ENCODE measurements at places on chromosomes 12 and 14.

DNA sequence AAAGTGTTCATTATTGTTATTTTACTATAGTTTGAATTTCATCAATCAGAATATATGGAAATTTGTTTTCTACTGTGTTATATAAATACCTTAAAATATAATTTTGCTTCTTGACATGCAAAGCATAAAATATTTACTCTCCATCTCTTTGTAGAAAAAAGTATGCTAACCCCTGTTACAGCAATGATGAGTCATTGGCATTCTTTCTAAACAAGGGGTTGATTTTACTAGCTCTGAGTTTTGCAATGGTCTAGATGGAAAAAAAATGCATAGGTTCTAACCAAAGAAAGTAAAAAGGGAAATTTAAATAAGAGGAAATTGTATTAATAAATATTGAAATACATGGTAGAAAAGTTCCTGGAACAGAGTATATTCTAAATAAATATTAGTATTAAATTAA lies 990.2 kb upstream of the ATXN7L3B start:
- DNase-seq: no peak

- DNase-seq: no peak
Measured at GRCh38 chr14:20801726-20802125, 918 bp downstream of the RNASE1 start.

DNA sequence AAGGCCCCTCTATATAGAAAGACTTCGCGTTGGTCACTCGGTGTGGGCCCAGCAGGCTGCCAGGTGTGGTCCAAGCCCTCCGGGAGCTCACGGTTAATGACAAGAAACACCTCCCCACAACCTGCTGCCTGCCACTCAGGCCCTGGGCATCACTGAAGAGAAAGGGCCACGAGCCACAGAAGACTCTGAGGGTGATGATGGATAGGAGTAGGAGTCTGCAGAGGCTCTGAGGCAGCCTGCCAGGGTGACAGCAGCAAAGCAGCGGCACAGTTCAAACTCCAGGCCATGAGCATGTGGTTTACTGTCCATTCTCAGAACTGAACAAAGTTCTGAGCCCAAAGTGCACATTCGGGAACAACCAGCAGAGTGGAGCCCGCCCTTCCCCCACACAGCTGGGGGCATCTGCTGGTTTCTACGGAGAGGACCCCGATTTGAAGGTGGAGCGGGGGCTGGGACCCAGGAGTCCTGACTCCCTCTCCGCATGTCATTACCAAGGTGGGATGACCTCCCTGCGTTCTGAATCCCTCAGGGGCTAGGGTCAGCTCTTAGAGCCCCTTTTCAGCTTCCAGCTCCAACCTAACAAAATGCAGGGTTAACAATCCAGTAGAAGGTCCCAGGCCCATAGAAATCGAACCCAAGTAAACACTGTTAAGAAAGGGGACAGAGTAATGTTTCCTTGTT lies 65.8 kb downstream of the VWF start:
- DNase-seq: no peak

- DNase-seq: no peak
Measured at GRCh38 chr14:105711044-105711620, 184.7 kb downstream of the TMEM121 start.

- DNase-seq: no peak
Measured at GRCh38 chr12:46556105-46556559, 183.6 kb upstream of the SLC38A2 start.

DNA sequence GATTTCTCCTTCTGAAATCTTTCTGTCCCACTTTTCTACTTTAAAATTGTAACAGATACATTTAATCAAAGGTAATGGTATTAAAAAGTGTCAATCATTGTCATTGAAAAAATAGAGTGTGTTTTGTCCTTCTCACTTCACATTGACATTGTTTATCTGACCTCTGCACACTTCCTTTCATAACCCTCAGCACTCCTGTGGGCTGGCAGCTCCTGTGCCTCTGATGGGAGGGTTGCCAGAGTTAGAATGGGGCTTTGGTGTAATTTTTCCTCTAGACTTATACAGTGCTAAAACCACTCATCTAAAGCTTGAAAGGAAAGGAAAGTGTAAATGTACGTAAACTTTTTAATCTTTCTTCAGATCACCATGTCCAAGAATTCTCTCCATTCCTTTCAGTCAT lies 23.7 kb downstream of the KCNA1 start:
- DNase-seq: no peak

GRCh38 chr14:73369428-73369827 lies 88.9 kb downstream of the NUMB start:
- DNase-seq: peak; percentile 53

DNA sequence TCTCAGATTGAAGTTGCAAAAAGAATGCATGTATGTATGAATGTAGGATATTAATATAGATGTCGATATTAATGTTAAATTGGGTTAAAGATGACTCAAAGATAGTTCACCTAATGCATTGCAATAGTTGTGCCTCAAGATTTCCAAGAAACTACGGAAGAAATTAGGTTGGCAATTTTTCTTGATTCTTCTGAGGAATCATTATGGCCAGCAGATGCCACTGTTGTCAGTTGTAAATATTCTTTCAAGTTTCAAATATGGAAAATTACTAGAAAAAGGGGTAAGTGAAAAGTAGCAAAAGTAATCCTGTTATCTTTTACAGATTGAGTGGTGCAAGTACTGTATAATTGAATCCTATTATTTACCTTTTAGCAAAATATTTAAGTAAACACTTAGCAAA lies 202.1 kb downstream of the ADAMTS20 start:
- peak; percentile 20 for DNase-seq

DNA sequence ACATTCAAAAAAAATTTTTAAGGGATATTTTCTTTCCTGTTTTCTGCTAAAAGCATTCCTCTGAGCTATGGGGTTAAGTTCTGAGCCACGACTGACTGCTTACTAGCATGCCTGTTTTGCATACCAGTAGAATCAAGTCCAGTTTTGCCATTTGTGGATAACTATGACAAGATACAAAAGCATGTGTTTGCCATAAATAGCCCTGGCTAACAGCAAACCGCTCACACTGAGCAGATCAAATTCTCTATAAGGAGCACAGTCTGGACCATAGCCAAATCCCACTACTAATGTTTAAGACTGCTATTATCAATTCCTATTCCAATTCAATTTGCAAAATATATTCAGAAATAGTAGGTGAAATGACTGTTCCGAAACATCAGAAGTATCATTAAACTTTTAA lies 3.2 kb downstream of the CFL2 start:
- DNase-seq: no peak

GRCh38 chr12:75859868-75860267 lies 171.7 kb downstream of the PHLDA1 start:
- no peak for DNase-seq

- no peak for DNase-seq
Measured at GRCh38 chr12:104694711-104695110, 238.0 kb downstream of the CHST11 start.

GRCh38 chr12:31008241-31008761 lies 65.4 kb upstream of the DDX11 start:
- DNase-seq: no peak

- no peak for DNase-seq
Measured at GRCh38 chr14:45112896-45113781, 21.1 kb downstream of the FKBP3 start.

GRCh38 chr14:81330619-81331122 lies 69.5 kb downstream of the STON2 start:
- no peak for DNase-seq

GRCh38 chr12:78343657-78344056 lies 513.0 kb downstream of the NAV3 start:
- no peak for DNase-seq

DNA sequence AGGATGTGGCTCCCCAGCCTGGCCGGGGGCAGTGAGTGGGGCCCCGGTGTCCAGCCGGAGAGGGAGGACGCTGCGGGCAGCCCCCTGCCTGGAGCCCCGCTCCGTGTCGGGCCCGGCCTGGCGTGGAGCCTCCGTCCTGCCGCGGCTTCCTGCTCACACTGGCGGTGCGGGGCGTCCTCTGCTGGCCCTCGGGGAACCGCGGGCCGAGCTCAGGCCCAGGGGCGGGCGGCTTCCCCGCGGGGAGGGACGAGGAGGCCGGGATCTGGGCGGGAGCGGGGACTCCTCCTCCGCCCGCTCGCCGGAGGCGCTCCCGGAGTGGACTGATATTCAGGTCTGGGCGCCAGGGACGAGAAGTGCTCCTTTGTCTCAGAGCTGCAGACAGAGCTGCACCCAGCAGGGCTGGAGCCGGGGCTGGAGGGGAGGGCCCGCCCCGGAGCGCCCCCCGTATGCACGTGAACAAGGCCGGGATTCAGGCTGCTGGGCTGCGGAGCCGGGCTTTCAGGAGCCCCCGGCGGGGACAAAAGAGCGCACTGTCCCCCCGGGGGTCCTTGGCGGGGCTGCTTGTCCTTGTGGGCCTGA lies 2.2 kb downstream of the MMP17 start:
- no peak for DNase-seq

GRCh38 chr12:48671231-48671856 lies 10.7 kb downstream of the KANSL2 start:
- DNase-seq: no peak

GRCh38 chr12:39835517-39836489 lies 216.2 kb upstream of the ABCD2 start:
- DNase-seq: no peak

Data from AML-193 (cell line).